Esophagus muscularis mucosa (tissue), 4 donors: ENCODE measurements at places on chromosomes 2 and 18.

DNA sequence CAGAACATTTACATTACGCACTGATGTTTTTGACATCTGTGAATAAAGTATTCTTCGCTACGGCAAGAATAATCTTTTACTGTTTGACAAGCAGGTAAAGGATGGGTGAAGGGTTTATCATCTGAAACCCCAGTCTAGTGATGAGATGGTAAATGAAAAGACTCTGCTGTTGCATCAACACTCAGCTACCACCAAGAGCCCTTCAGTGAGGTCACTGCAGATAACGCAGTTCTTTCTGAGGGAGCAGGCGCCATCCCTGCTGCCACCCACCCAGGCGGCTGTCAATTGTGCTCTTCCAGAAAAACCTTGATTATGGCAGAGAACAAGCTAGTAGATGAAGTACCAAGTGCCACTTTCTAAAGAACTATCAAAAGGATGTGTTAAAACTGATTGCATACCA, 58.7 kb downstream of the ABCG8 start:
- no peak overlapping the region for H3K27ac ChIP-seq
- no peak for DNase-seq
- no peak overlapping the region for H3K4me3 ChIP-seq
- peaks cover 84% of the 10 kb centered on the region for H3K36me3 ChIP-seq

GRCh38 chr18:31611511-31611910, 19.8 kb downstream of the TTR start:
- DNase-seq = peak; percentile 45
- H3K4me1 ChIP-seq = peaks cover 11% of the 10 kb centered on the region
- H3K27me3 ChIP-seq = no peaks in the 10 kb centered on the region
- H3K27ac ChIP-seq = no peak overlapping the region

GRCh38 chr2:136920652-136921333, 155.4 kb downstream of the THSD7B start:
- H3K36me3 ChIP-seq = no peaks in the 10 kb centered on the region
- H3K4me1 ChIP-seq = no peaks in the 10 kb centered on the region
- DNase-seq = no peak
- no peak overlapping the region for H3K27ac ChIP-seq
- no peak overlapping the region for H3K4me3 ChIP-seq

GRCh38 chr2:43616967-43617680, 19.9 kb upstream of the PLEKHH2 start:
- no peaks in the 10 kb centered on the region for H3K36me3 ChIP-seq
- no peak for DNase-seq
- H3K27me3 ChIP-seq = no peaks in the 10 kb centered on the region
- H3K4me1 ChIP-seq = no peaks in the 10 kb centered on the region

DNA sequence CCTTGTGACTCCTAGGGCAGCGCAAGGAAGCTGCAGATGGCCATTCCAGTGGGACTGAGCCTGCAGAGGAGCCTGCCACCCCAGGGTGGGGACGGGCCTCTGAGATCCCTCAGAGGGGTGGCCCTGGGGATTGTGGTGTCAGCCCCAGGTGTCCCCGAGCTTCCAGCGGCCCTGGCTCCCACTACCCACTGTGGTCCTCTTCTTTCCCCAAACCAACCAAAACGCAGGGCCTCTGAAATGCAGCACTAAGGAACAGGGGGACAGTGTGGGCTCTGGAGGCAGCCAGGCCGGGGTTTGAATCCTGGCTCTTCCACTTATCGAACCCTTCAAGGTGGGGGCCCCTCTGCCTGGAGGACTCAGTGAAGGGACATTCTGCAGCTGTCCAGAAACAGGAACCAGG, 32.7 kb downstream of the ATOH8 start:
- peak overlapping the region; percentile 67 for H3K27ac ChIP-seq
- no peaks in the 10 kb centered on the region for H3K27me3 ChIP-seq
- H3K4me1 ChIP-seq = peaks cover 47% of the 10 kb centered on the region

GRCh38 chr2:48415836-48416515, 114.0 kb upstream of the STON1 start:
- no peak for DNase-seq
- no peak overlapping the region for H3K27ac ChIP-seq
- no peak overlapping the region for H3K4me3 ChIP-seq
- H3K36me3 ChIP-seq = no peaks in the 10 kb centered on the region
- H3K27me3 ChIP-seq = no peaks in the 10 kb centered on the region
- H3K4me1 ChIP-seq = peaks cover 40% of the 10 kb centered on the region
